ENCODE measurements at places on chromosomes 3 and 15.

- no peak for DNase-seq
Observed at GRCh38 chr3:190301591-190301990, 20.7 kb downstream of the CLDN1 start.

DNA sequence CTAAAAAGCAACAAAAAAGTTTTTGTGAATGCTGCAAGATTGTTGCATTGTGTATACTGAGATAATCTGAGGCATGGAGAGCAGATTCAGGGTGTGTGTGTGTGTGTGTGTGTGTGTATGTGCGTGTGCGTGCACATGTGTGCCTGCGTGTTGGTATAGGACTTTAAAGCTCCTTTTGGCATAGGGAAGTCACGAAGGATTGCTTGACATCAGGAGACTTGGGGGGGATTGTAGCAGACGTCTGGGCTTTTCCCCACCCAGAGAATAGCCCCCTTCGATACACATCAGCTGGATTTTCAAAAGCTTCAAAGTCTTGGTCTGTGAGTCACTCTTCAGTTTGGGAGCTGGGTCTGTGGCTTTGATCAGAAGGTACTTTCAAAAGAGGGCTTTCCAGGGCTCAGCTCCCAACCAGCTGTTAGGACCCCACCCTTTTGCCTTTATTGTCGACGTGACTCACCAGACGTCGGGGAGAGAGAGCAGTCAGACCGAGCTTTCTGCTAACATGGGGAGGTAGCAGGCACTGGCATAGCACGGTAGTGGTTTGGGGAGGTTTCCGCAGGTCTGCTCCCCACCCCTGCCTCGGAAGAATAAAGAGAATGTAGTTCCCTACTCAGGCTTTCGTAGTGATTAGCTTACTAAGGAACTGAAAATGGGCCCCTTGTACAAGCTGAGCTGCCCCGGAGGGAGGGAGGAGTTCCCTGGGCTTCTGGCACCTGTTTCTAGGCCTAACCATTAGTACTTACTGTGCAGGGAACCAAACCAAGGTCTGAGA, 4.7 kb downstream of the BHLHE40 start:
- DNase-seq = no peak

GRCh38 chr3:112372396-112372795, 39.4 kb downstream of the CD200 start:
- no peak for DNase-seq

DNA sequence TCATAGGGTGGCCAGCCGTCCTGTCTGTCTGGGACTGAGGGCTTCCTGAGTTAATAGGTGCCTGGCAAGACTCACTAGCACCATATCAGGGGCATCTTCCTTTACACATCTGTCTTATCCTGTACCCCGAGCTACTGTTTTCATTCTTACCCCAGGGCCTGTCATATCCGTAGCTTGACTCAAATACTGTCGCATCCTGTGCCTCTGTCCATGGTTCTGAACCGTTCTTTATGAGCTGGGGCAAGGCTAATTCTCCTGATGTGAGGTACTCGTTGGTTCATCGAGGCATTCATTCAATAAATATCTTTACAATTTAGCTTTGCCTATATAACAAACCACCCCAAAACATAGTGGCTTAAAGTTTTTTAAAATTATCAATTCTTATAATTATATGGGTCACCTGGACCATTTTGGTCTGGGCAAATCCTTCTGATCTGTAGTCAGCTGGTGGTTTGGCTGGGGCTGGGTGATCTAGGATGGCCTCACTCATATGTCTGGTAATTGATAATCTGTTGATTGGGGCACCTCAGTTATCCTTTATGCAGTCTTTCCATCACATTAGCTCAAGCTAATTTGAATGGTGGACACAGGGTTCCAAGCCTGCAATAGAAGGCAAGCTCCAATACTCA, 121.2 kb downstream of the TLE3 start:
- DNase-seq = peak; percentile 55

DNA sequence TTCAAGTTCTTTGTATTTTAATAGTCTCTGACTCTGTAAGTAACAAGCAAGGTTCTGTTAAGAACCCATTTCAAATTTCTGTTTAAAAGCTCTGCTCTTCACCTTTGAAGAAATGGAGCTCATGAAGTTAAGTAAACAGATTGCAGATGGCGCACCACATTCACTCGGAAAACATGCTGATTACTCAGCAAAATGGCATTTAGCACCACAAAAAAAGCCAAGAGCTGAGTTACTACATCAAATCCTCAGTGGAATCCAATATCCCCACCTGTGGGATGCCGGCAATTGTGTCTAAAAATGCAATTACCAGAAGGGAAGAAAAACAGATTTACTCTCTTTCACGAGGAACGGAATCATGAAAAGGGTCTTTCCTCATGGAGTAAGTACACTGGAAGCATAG, 758.0 kb downstream of the NTRK3 start:
- no peak for DNase-seq

All from progenitor cell of endocrine pancreas (in vitro differentiated cells).